A172 (cell line): ENCODE measurements at places on chromosomes 12 and 14. TPM values are rescaled to one million over a fixed set of nuclear protein-coding genes. Genes with fewer than 3 reads are reported as not detected.

GRCh38 chr12:88036353-88036965 lies 7.3 kb upstream of the C12orf50 start:
- DNase-seq, result no peak

DNA sequence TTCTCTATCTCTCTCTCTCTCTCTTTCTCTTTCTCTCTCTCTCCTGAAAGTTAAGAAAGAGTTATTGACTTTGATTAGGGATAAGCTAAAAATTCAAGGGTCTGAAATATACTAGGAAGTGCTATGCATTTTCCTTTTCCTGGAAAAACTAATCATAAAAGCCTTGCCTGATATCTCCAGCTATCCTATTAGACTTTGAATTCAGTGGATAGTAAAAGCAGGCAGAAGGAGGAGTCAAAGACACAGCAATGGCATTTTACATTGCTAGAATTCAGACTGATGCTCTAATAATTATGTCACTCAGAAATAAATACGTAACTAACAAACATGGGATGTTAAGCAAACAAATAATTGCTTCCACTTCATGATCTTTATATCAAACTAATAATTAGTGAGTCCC lies 272.0 kb downstream of the SSPN start:
- no peak for DNase-seq

GRCh38 chr14:92317511-92317910 lies 5.5 kb upstream of the SLC24A4 start:
- no peak for DNase-seq

DNA sequence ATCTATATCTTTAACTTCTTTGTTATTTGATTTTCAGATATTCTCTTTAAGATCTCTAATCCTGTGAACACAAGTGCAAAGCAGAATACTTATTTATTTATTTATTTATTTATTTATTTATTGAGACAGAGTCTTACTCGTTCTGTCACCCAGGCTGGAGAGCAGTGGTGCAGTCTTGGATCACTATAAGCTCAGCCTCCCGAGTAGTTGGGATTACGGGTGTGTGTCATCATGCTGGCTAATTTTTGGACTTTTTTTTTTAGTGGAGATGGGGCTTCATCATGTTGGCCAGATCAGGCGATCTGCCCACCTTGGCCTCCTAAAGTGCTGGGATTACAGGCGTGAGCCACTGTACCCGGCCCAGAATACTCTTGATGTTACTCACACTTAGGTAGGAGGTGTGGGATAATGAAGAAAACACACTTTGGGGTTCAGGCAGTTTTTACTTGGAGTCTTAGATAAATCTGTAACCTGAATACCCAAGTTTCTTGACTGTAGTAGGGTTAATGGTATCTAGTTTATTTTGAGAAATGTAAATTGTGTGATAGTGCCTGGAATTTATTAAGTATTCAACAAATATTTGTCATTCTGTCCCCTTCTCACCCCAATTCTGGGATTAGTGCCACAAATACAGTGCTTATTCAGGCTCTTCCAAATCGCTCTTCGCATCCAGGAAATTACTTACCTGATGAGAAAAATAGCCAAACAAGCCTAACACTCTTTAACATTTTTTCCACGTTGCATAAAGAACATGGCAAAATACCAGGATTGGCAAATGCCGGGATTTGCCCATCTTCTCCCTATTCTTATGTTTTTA lies 33.0 kb downstream of the METAP2 start:
- no peak for DNase-seq

- no peak for DNase-seq
These were observed 1.7 kb upstream of the LDHB start for GRCh38 chr12:21659383-21659782.

DNA sequence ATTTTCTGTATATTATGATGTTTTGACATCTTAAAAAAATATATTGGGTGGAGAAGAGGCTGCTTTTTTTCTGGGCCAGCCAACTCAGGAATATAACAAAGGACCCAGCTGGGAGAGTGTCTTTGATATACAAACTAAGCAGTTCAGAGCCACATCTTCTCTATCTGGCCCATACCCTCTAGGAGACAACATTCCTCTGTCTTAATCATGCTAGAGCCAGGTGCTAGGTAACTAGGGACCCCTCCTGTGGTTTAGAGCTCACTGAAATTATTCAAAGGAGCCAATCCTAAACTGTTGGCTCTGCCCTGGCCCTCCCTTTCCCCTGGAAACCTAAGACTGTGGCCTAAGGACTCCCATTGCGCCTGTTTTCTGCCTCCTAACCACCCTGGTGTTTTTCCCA lies 193.1 kb upstream of the DIO2 start:
- no peak for DNase-seq

FAM90A1 gene
- total RNA-seq, result not detected in 2 replicates

TAS2R8 gene
- total RNA-seq, result not detected in 2 replicates
